Effector memory CD8-positive, alpha-beta T cell (primary cell): ENCODE measurements at places on chromosomes 3 and 15.

GRCh38 chr3:23779841-23780240 is 25.9 kb upstream of the UBE2E1 start:
- DNase-seq = no peak

GRCh38 chr3:117193390-117193789 is 483.8 kb downstream of the TUSC7 start:
- DNase-seq = no peak

GRCh38 chr15:90881181-90881977 is 2.9 kb upstream of the FES start:
- no peak for DNase-seq

DNA sequence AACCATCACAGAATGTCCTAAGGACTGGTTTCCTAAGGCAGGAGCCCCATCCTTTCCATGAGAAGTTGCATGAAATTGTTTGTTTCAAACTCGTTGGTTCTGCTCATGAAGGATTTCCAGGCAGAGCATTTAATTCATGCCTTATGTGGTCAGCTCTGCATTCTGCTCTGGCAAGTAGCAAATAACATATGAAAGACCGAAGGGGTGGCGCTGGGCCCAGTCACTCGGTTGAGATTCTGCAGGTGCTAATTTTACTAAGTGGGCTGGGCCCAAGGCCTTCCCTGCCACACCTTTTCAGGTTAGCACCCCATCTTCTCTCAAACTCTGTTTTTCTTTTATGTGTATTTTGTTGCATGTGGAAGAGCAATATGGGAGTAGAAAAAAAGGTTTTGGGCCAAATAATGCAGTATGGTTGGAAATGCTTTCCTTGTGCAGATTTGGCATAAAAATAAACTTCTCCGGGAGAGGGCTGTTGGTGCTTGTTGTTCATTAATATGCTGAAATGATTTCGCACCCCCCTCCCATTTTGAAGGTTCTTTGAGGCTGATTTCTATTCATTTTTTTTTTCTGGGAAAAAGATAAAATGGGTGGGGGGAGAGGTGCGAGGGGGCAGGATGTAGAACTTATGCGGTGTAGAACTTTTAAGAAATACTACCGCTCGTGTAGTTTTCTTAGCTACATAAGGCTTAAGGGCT is 182.9 kb upstream of the FEZF2 start:
- no peak for DNase-seq

DNA sequence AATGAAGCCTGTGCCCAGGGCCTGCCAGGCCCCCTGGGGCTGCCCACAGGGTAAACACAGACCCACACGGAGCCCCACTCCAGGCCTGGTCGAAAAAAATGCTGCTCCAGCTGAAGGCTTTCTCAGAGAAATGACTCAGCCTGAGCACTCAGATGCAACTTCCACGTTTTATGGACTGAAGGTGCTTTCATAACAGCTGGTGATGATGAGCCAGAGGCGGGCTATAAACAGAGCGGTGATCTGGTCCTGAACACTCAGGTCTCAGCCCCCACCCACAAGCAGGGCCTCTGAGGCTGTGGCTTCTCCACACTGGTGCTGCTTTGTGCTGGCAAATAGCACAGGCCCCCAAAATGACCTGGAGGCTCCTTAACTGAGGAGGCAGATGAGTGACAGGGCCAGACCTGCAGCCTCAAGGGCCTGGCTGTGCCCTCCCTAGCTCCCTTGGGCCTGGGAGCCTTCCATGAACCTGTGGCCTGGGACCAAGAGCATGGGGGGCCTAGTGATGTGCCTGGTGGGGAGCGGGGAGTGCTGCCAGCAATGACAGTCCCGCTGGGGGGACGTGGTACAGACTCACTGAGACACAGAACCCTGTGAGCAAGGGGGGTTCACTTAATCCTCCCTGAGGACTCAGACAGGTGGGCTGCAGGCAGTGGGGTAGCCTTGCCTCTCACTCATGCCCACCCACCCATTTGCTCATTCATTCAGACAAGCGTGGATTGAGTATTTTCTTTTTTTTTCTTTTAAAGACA is 23.0 kb upstream of the FURIN start:
- DNase-seq = no peak

DNA sequence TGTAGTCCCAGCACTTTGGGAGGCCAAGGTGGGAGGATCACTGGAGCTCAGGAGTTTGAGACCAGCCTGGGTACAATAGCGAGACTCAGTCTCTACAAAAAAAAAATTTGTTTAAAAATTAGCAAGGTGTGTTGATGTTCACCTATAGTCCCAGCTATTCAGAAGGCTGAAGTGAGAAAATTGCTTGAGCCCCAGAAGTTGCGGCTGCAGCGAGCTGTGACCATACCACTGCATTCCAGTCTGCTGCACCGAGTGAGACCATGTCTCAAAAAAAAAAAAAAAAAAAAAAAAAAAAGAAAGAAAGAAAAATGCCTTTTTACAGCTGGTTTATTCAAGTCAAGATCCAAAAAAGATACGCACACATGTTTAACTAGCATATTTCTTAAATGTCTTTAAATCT is 17.0 kb upstream of the MUC20 start:
- DNase-seq = no peak

DNA sequence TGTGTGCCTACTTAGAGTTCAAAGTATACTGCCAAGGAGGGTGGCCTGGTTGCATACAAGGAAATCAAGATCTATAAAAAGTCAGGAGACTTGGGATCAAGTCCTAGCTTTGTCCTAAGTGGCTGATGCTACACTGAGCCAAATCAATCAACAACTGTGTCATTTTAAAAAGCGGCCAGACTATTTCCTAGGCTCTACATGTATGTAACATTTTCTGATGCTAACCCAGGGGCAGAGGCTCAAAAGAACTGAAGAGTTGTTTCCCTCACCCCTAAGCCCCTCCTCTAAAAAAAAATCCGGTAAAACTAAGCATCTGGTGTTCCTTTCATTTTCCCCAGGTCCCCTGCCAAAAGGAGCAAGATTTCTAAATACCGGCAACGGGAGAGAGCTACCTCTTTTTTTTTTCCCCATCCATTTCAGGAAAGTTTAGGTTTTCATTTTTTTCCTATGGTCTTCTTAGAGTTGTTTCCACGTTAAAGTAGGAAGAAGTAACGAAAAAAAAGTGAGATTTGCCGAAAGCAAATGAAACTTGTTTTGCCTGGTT is 18.8 kb upstream of the CHD2 start:
- DNase-seq = no peak
